ENCODE measurements at places on chromosomes 2 and 18.

GRCh38 chr2:22604136-22604535 lies 780.8 kb upstream of the KLHL29 start:
- DNase-seq = no peak

GRCh38 chr18:111306-112014 lies 46.9 kb upstream of the USP14 start:
- peak; percentile 68 for DNase-seq

DNA sequence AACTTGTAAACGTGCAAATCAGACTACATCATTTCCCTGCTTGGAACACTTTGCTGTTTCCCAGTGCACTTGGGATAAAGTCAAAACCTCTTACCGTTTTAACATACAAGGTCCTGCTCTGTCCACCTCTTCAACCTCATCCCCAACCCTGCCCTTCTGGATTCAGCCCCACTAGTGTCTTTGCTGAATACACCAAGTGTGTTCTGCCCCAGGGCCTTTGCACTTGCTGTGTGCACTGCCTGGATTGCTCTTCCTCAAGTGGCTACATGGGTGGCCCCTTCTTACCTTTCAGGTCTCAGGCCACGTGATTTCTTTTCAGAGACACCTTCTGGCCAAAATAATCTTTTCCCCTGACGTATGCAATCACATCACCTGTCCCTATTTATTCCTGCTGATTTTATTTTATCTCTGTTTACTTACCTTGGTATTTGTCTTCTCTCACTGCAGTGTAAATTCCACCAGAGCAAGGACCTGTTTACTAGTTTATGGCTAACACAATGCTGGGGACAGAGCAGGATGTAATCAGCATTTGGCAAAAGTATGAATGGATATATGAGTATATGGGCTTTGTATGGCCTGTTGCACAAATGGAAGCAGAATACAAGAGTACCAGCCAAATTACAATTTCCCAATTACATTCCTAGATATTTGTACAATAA lies 63.9 kb downstream of the MAPK4 start:
- DNase-seq = no peak

GRCh38 chr18:48879008-48879431 lies 71.7 kb downstream of the SMAD7 start:
- DNase-seq = peak; percentile 91

- DNase-seq = no peak
Observed at GRCh38 chr2:44087714-44088092, 81.0 kb upstream of the PPM1B start.

DNA sequence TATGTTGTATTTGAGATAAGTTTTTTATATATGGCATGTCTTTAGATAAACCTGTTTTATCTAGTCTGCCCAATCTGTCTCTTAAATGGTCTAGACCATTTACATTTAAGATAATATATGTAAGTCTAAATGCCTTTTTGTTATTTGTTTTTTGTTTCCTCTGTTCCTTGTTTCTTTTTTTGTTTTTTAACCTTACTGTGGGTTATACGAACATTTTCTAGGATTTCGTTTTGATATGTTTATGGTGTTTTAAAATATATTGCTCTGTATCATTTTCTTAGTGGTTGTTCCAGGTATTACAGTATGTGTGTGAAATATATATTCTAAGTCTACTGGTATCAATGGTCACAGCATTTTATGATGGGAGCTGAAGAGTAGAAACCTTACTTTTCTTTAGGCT lies 13.3 kb downstream of the BCL2L11 start:
- no peak for DNase-seq

- DNase-seq = no peak
Observed at GRCh38 chr2:162838136-162838497, 450 bp downstream of the KCNH7 start.

GRCh38 chr2:12762976-12763375 lies 46.2 kb downstream of the TRIB2 start:
- DNase-seq = no peak

GRCh38 chr2:20595439-20596192 lies 55.3 kb downstream of the HS1BP3 start:
- peak; percentile 58 for DNase-seq

- DNase-seq = no peak
Observed at GRCh38 chr18:68148863-68149262, 566.0 kb downstream of the TMX3 start.

GRCh38 chr2:219287580-219288265 lies 8.6 kb downstream of the DNAJB2 start:
- DNase-seq = no peak

- no peak for DNase-seq
Observed at GRCh38 chr2:234451852-234452625, 44.8 kb downstream of the ARL4C start.

- no peak for DNase-seq
Observed at GRCh38 chr2:10266133-10266620, 36.5 kb upstream of the HPCAL1 start.

DNA sequence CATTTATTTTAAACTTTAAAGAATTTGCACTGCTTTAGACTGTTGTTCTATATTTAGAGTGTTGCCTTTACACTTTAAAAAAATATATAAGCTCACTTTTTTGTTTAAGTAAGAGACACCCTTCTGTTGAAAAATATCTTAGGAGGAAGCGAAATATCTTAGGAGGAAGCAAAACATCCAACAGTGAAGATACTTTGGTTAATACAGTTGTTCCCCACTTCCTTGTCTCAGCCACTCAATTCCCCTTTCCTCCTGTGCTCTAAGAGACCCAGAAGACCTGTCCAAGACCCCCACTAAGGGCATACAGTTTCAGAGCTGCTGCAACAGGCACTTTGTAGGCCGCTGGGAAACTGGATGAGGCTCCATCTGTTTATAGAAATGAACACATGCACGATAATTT lies 5.7 kb downstream of the SERPINB8 start:
- DNase-seq = no peak

DNA sequence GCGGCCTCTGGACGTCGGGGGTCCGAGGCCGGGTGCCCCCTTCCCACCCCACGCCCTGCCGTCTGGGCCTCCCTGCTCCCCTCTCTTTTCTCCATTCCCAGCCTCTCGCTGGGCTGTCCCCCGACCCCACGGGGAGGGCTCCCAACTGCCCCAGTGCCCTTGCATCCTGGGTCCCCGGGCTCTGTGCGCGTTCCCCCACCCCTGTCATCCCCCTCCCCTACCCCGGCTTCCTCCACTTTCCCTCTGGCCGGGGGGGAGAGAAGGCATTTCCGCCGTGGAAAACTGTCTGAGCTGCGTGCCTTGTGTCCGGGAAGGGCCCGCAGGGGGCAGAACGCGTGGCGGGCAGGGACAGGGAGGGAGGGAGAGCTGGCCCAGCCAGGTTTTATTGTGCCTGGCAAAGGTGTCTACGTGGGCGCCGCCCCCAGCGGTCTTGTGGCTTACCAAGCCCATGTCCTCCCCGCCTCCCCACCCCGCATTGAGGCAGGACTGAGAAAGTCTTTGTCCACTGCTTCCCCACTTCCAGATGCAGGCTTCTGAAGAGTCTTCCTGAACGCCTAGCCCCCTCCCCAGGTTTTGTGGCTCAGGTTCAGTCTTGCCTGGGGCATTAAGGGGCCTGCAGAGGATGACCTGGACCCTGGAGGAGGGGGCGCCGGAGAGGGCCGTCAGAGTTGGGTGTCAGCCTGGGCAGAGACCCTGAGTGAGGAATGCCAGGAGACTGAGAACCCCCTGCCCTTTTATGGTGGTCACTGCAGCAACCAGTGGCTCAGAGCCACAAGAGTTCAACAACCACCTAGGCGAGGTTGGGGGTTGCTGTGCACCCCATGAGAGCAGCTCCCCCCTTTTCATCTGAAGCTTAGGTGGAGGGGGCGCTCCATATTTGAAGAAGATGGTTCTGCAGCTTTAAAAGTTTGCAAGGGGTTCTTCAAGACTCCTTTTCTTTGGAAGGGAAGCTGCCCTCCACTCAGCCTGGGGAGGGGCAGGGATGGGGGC lies 1.3 kb downstream of the ITM2C start:
- peak; percentile 67 for DNase-seq

GRCh38 chr2:242019344-242019743 lies 149.8 kb downstream of the RTP5 start:
- no peak for DNase-seq

- no peak for DNase-seq
Observed at GRCh38 chr2:52452201-52452600, 1315.4 kb upstream of the CHAC2 start.

- DNase-seq = no peak
Observed at GRCh38 chr2:152067823-152068222, 31.0 kb downstream of the CACNB4 start.

DNA sequence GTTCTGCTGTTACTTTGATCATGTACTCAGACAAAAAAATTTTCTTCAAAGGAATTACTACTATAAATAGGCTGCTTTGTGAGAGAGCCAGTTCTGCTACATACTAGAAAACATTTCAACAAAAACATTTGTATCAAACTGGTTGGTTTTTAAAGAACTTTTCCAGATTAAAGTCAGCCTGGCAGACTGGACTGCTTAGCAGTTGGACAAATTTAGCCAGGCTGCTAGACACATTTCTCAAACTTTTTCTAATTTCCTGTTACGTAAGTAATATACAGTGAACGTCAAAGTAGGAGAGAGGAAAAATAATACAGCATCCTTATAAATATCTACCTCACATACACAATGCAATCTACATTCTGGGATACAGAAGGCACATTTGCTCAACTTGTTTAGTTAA lies 109.5 kb downstream of the SP3 start:
- DNase-seq = no peak

GRCh38 chr2:170425281-170425751 lies 247.4 kb downstream of the MYO3B start:
- no peak for DNase-seq

DNA sequence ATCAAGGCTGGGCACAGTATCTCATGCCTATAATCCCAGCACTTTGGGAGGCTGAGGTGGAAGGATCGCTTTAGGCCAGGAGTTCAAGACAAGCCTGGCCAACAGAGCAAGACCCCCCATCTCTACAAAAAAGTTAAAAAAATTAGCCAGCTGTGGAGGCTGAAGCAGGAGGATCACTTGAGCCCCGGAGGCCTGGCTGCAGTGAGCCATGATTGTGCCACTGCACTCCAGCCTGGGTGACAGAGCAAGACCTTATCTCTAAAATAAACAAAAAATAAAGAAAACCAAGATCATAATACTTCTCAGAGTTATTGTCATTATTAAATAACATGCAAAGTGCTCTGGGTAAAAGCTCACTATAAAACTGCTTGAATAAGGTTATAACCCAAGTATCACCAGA lies 14.9 kb downstream of the IL1RN start:
- no peak for DNase-seq

DNA sequence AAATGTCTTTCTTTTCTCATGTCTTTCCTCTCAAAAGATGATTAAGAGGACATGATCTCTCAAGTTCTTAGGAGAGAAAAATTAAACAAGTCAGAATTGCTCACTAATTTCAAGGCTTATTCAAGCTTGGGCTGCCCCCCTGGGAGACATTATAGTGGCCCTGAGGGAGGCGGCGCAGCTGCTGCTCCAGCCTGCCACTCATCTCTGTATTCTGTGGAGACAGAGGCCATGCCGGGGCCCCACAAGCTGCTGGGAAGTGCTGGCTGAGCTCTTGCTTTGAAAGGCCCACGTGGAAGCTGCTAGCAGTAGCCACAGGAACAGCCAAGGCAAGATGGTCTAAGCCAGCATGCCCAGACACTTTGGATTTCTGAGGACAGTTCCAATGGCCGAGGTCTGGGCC lies 267.4 kb downstream of the LNPK start:
- DNase-seq = no peak

DNA sequence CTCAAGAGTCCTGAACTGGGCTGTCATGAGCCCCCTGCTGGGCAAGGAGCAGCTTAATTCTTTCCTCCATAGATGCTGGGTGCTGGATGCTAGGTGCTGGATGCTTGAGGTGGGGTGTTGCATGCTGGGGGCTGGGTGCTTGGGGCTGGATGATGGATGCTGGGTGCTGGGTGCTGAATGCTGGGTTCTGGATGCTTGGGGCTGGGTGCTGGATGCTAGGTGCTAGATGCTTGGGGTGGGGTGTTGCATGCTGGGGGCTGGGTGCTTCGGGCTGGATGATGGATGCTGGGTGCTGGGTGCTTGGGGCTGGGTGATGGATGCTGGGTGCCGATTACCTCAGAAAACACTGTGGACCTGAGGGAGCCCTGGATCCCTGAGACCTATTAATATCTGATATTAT lies 837.7 kb downstream of the GALR1 start:
- DNase-seq = no peak

DNA sequence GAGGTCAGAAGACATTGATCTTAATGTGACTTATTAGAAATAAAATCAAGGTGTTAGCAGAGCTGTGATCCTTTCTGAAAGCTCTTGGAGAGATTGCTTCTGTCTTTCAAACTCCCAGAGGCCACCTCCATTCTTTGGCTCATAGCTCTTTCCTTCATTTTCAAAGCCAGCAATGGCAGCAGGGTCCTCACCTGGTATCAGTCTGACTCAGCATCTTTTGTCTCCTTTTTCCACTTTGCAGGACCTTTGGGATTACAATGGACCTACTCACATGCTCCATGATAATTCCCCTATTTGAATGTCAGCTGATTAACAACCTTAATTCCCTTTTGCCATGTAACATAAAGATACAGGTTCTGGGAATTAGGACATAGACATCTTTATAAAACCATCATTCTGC lies 6.8 kb upstream of the CDH20 start:
- no peak for DNase-seq

GRCh38 chr2:119575439-119575838 lies 31.2 kb downstream of the CFAP221 start:
- no peak for DNase-seq

DNA sequence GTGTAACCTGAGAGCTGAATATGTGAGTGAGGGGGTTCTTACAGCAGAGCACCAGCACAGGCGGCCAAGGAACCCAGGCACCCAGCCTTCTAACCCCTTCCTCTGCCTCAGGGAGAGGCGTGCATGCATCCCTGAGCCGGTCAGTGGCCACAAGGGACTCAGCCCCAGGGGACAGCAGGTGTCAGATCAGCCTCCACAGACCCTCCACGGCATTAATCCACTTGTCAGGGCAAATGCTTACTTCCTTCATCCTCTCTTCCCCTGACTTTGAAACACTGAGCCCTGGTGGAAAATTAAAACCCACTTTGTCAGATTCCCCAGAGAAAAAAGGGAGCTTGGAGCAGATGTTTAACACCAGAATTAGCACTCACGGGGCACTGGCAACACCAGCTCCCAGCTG lies 60.5 kb upstream of the SMAD2 start:
- DNase-seq = no peak

DNA sequence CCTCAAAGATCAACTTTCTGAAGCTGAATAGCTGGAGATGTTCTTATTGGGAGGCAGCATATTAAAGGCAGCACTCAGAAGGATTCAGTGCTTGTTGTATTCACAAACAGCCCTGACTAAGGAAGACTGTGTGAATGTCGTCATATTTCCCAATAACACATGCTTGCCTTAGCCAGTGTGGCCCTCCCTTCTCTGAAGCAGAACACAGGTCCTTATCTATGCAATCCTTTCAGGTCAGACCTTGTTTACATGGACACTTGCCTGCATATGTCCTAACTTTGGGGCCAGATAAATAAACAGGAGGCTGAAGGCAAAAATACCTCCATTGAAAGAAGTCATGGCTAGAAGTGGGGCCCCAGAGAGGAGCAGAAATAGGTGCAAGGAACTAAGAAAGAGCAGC lies 97.2 kb downstream of the SLC4A3 start:
- DNase-seq = no peak

DNA sequence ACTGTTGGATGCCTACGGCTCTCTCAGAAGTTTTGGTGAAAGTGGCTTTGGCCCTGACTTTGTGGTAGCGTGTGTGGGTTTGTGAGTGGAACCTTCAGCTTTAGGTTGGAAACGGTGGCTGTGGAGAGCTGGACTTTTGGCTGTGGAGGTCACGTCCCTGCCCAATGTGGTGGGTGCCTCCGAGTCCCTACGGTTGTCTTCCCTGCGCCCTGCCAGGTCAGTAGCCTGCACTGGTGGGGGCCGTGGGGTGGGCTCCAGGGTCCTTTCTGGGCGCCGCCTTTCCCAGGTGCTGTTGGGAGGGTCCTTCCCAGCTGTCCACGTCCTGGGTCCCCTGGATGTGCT lies 11.1 kb downstream of the COLEC11 start:
- DNase-seq = no peak

All from ELF-1 (cell line).